ENCODE measurements at places on chromosomes 12 and 14.

DNA sequence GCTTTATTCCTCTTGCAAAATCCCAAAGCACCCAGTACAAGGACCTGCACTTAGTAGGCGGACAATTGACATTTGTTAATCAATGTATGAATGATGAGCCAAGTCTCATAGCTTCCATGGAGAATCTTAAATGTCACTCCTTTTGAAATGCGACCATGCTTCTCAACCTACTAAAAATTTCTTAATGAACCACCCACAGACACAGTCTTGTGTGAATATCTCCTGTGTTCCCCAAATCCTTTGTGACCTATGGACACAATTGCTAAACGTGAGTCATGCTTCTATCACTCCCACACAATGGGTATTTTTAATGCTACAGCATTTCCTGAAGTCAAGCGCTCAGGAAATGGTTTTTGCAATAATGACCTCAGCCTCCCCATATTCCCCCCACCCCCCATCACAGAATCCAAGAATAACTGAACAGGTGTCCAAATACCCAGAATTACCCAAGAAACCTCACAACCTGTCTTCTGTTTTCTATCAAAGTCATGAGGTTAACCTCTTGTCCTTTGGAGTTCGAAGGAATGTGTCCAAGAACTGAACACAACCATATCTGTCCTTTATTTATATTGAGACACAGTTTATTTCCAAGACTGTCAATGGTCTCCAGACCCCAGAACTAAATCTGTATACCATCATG lies 163.6 kb upstream of the PLEKHG7 start:
- peak; percentile 84 for DNase-seq

DNA sequence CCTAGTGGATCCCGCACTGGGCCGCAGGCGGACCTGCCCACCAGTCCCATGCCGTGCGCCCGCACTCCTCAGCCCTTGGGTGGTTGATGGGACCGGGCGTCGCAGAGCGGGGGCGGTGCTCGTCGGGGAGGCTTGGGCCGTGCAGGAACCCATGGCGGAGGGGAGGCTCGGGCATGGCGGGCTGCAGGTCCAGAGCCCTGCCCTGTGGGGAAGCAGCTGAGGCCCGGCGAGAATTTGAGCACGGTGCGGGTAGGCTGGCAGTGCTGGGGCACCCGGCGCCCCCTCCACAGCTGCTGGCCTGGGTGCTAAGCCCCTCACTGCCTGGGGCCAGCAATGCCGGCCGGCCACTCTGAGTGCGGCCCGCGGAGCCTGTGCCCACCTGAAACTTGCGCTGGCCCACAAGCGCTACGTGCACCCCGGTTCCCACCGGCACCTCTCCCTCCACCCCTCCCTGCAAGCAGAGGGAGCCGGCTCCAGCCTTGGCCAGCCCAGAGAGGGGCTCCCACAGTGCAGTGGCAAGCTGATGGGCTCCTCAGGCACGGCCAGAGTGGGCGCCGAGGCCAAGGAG lies 100.8 kb downstream of the PLEKHA5 start:
- DNase-seq = no peak

- no peak for DNase-seq
Observed at GRCh38 chr12:62158461-62159360, 101.5 kb upstream of the USP15 start.

DNA sequence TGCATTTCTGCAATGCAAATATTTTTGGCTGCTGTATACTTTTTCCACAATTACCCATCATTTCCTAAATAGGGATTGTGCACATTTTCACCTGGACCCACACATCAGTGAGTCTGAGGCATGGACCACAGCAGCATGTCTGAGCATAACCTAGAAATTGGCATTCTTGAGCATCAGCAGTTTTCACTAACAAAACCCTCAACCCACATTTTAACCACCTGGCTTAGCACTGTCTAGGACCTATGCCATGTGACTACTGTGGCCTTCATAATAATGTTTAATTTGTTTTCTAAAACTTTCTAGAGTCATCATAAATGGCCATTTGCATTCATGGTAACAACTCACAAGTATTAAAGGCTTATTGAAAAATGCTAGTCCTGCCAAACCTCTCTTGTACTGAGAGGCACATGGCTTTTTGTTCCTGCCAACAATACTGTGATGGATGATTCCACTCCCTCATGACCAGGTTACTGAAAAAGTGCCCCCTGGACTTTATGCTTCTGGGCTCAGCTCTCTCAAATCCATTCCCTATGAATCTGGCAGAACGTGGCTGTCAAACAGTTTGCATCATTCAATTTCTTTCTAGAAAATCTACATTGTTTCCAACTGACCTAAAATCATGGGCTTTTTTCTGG lies 240.0 kb downstream of the MDGA2 start:
- DNase-seq = no peak

GRCh38 chr12:108215458-108215857 lies 86.4 kb downstream of the WSCD2 start:
- no peak for DNase-seq

DNA sequence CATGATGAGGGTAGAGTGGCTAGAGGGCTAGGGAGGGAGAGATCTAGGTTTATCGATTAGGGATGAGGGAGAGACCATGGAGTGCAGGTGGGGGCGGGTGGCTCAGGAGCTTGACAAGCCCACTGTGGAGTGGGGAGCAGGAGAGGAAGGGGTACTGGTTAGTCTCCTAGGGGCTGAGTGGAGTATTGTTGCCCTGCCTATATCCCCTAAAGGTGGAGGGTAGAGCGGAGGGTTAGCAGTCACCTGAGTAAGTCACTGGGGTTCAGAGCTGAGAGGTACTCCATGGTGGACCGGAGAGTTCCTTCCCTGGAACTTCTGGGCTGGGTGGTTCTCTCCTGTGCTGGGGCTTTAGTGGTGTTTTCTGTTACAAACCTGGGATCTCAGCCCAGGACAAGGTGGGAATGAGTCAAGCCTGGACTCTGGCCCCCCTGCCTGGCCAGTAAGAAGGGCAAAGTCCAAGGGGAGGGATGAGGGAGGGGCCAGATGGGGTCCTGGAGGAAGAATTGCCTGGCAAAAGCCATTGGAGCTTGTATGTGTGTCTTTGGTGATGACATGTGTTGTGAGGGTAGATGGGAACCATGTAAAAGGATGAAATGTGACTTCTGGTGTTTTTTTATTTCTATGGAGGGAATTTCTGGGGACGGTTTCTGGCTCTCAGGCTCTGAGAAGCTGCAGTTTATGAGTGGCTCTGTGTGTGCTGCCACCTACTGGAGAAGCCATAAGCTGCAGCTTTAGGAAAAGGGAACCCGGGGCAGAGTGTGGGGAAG lies at the start of gene CIDEB:
Gene CIDEB (minus strand): TSS at position 403 of the 767 bp plus-strand sequence. CDS start 119 bp downstream, at position 284.
- peak; percentile 75 for DNase-seq

DNA sequence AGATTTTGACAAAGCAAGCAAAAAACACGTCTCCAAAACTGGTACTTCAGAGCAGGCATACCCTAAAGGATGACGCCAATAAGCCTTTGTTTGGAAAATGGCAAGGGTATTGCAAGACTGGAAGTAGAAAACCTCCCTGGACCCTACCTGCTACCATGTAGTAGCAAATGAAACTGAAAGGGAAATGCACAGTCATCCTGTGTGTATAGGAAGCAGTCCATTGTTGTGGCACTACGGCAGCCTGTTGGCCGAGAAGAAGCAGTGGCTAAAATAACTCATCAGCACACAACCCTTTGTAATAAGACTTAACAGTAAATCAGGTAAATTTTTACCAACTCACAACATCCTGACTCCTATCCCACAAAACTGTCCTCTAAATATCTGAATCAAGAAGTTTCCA lies 386.4 kb downstream of the RGS6 start:
- no peak for DNase-seq

- DNase-seq = peak; percentile 74
Observed at GRCh38 chr12:75478116-75478794, 2.3 kb upstream of the GLIPR1 start.

DNA sequence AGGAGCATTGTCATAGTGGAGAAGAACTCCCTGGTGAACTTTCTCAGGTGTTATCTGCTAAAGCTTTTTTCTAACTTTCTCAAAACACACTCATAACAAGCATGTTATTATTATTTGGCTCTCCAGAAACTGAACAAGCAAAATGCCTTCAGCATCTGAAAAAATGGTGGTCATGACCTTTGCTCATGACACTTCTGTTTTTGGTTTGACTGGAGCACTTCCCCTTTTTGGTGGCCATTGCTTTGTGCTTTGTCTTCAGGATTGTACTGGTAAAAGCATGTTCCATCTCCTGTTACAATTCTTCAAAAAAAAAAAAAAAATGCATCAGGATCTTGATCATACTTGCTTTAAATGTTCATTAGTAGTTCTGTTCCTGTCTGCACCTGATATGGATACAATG lies 1241.6 kb upstream of the USP15 start:
- no peak for DNase-seq

DNA sequence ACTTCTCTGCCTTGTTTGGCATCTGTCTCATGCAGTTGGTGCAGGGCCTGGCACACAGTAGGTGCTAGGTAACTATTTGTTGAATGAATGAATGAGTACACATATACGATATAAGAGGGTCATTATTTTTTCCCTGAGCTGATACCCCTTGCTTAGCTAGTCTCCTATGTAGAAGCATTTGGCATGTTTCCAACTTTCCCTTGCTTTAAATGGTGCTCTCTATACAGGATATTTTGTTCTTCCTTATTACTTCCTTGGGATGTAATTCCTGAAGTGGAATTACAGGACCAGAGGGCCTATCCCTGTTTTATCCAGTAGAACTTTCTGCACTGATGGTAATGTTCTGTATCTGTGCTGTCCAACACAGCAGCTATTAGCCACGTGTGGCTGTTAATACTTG lies 250.1 kb upstream of the PWP1 start:
- peak; percentile 17 for DNase-seq

DNA sequence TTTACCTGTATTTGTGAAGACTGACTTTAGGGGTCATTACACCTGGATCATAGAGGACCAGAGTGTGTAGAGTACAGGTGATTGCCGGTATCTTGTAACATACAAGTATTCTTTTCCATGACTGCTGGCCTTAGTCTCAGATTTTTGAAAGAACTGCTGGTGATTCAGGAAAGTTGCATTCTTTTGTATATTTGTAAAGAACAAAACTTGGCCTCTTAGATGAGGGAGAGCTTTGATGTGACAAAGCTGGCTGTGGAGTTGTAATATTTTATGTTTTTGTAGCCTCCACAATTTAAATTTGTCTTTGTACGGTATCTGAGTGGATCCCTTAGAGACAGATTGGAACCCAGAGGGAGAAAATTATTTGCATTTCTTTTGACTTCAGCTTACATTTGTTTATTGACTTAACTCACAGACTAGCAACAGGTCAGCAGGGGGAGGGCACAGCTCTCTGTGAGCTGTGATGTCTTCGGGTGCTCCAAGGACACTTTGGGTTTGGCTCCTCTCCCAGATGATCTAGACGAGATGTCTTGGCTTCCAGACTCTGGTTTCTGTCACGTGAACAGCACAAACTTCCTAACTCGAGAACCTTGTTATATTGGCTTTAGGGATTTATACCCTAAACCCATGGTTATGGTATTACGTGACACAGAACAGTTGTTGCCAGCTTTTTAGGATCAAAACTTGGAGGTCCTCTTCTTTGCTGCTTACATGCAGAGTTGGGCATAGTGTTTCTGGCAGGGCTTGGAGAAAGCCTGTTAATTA lies 65.9 kb downstream of the DAAM1 start:
- peak; percentile 95 for DNase-seq

GRCh38 chr14:33629792-33630191 lies 321.1 kb downstream of the EGLN3 start:
- DNase-seq = peak; percentile 15

GRCh38 chr12:86950444-86950843 lies 694.3 kb upstream of the MGAT4C start:
- no peak for DNase-seq

- DNase-seq = no peak
Observed at GRCh38 chr14:100488057-100488456, 99.2 kb downstream of the BEGAIN start.

- DNase-seq = peak; percentile 66
Observed at GRCh38 chr12:91361864-91362263, 179.2 kb upstream of the DCN start.

- no peak for DNase-seq
Observed at GRCh38 chr12:33267641-33268040, 172.0 kb downstream of the SYT10 start.

All from GM23248 (cell line).